Activated naive CD4-positive, alpha-beta T cell treated with Interleukin-2 at 50 U/mL for 16 hours (primary cell): ENCODE measurements at places on chromosomes 16 and 17.

DNA sequence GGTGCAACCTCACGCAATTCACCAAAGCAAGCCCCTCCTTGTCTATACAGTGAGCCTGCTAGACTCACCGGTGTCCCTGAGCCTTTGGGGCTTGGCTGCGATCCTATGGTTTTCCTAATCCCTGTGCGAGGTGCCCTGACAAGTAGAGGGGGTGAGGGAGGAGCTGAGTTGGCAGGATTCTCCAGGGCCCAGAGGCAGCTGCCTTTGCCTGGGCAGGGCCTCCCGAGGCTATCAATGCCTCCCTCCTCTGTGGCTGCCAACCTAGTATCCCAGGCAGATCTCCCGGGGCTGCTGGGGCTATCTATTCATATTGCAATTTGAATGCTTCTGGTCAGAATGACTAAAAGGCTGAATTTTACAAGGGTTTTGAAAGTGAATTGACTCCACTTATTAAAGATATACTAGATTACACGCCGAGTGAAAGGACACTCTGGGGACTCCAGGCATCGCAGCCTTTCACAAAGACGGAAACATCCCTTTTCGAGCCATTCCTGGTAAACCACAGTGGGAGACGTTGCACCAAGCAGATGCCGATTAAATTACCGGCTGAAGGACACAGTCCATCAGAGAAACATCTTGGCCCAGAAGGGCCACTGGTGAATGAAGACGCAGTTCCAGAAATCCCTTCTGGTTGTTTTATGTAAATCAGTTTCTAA is 11.3 kb upstream of the PITPNM3 start:
- DNase-seq, result no peak

DNA sequence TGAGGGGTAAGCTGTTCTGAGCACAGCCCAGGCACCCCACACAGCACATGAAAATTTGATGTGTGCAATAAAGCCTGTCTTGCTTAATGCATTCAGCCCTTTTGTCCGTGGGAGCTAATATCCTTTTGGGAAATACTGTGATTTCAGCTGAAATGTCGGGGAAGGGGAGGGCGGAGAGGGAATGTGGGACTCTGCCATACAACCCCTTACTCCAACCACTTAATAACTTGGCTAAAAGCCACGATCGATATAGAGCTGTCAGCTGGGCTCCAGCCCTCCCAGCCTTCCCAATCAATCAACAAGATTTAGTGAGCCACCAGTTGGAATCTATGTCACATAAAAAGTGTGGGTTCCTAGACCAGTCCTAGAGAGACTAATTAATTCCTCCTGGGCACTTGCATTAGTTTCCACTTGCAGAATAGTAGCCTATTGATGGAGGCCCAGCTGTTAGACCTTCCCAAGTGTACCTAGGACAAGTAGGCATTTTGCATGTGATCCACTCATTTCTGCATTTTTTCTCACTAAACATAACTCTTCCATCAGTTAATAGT is 82.7 kb upstream of the PIRT start:
- no peak for DNase-seq

- peak; percentile 69 for DNase-seq
Observed at GRCh38 chr17:29588562-29589411, 661 bp downstream of the GIT1 start.

DNA sequence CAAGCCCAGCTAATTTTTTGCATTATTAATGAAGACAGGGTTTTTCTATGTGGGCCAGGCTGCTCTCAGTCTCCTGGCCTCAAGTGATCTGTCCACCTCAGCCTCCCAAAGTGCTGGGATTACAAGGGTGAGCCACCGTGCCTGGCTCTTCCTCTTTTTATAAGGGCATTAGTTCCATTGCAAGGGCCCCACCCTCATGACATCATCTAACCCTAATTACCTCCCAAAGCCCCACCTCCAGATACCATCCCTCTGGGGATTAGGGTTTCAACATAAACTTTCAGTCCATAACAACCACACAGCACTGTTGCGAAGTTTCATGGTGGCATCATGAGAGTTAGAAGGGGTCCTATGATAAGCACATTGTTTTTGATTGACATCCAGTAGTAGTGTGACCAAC is 277.7 kb downstream of the GRIN2A start:
- no peak for DNase-seq

GRCh38 chr16:51085271-51085670 is 65.8 kb downstream of the SALL1 start:
- no peak for DNase-seq

DNA sequence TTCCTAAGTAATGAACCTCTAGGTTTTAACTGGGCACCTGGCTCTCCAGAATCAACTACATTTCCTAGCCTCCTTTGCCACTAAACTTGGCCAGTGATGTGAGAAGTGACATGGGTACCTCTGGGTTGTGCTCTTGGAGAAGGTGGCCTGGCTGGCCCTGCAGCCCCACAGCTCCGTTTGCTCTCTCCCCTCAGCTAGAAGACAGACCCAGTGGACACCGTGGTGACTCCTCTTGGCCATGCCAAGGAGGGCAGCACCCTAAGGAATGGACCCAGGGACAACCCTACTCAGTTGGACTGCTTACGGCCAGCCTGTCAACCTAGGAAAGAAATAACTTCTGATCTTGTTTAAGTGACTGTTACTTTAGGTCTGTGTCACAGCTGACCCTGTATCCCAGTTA is 151.4 kb downstream of the TMEM132E start:
- DNase-seq, result no peak

DNA sequence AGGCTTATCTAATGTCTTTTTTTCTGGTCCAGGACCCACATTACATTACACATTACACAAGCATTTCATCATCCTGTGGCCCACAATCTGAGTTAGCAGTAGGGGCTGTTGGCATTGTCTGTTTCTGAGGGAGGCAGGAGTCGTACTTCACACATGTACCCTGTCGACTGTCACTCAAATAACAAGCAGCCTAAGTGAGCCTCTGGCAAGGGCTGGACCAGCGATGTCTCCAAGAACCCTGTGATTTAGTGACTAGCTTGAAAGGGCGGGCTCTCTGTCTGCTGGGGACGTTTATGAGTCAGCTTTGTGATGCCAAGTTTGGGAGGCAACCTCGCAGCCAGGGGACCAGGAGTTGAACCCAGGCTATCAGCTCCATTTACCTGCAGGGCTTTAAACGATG is 251.4 kb downstream of the HS3ST3B1 start:
- no peak for DNase-seq

- DNase-seq, result no peak
Observed at GRCh38 chr17:973053-973452, 6.5 kb downstream of the NXN start.

GRCh38 chr17:80252871-80253270 is 7.8 kb upstream of the RNF213 start:
- peak; percentile 88 for DNase-seq

DNA sequence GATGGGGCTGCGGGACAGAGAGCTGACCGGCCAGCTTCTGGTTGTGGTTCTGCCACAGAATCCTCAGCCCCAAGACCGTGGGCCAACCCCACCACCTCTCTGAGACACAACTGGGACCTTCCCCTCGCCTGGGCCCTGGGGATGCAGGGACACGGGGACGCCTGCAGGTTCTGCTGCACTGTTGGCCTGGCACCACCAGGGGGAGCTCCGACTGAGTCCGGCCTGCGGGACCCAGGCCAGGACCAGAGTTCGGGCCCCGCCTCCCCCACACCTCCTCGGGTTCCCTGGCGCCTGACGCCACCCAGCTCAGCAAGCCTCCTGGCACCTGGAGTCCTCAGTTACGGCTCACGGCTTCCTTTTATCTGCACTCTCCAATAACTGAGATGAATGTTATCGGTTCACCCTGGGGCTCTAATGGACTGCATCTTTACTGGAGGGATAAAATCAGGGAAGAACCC is 27.3 kb downstream of the TBC1D16 start:
- DNase-seq, result peak; percentile 81

- DNase-seq, result no peak
Observed at GRCh38 chr17:82445542-82445941, 5.0 kb downstream of the CYBC1 start.

GRCh38 chr17:7835814-7836595 is 2.0 kb downstream of the KDM6B start:
- DNase-seq, result peak; percentile 48

DNA sequence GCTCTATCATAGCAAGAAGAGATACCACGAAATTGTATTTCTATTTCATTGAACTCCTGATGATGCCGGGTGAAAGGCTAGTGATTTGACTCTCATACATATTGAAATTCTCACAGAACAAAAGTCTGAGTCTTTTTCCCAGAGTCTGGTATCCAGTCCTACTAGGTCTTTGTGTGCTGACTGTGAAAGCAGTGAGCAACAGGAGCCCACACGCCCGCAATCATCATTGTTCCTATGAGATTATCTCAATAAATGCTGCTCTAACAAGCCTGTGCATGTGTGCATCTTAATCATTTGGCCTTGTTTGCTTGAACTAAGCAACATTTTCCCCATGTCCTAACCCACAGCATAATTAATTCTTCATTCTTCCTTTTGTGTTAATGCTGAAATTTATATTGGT is 1466.0 kb downstream of the CDH11 start:
- DNase-seq, result no peak

DNA sequence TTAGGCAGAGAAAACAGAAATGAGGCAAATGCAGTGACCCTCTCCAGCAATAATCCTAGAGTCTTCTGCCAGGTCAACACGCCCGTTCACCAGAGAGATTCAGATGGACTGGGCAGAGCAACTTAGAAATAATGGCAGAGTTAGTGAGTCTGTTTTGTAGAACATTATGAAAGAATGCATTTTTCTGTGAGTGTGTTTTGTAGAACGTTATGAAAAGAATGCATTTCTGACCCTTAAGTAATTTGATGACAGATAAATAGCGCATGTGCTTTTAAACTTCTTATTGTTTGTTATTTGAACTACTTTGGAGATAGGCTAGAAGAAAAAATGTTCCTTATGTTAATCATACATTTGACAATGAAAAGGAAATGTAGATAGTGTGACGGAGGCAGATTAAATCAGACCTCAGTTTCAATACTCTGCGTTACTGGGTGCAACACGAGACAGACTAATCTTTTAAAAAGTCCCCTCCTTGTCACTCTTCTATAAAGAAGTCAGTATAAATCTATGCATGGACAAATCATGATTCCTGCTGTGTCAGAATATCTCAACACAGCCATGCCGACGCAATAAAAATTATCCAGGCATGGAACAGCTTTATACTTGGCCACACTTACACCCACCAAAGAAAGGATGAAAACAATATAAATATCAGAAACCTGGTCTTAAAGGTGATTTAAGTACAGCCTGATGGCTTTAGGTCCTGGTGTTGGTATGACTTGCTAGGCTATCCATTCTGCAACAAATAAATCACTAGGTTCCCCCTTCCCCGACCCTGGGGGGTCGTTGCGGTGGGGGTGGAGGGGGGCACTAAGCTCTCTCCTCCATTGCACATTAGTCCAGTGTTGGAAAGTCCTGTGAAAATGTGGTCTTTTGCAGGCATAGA is 47.8 kb downstream of the MARCHF10 start:
- no peak for DNase-seq

DNA sequence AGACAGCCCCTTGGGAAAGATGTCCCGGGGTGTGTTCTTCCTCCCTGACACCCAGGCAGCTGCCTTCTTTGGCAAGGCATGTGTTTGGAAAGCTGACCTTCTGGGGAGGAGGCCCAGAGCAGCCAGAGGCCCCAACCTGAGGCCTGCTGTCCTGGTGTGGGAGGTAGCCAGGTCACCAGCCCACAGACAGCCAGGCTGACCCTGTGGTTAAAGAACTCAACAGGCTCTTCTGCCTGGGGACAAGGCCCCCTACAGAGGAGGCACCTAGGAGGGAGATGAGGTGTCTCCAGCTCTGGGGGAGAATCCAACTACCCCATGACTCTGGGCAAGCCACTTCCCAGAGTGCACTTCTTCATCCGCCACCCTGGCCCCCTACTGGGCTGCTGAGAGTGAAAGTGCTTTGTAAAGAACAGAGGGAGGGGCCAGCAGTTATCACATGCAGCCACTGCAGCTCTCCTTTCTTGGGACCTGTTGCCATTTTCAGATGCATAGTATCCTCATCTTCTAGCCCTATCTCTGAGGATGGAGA is 13.1 kb upstream of the SREBF1 start:
- peak; percentile 61 for DNase-seq

- no peak for DNase-seq
Observed at GRCh38 chr16:49116873-49117272, 164.8 kb downstream of the CBLN1 start.

- no peak for DNase-seq
Observed at GRCh38 chr16:82560805-82561325, 65.9 kb upstream of the CDH13 start.

DNA sequence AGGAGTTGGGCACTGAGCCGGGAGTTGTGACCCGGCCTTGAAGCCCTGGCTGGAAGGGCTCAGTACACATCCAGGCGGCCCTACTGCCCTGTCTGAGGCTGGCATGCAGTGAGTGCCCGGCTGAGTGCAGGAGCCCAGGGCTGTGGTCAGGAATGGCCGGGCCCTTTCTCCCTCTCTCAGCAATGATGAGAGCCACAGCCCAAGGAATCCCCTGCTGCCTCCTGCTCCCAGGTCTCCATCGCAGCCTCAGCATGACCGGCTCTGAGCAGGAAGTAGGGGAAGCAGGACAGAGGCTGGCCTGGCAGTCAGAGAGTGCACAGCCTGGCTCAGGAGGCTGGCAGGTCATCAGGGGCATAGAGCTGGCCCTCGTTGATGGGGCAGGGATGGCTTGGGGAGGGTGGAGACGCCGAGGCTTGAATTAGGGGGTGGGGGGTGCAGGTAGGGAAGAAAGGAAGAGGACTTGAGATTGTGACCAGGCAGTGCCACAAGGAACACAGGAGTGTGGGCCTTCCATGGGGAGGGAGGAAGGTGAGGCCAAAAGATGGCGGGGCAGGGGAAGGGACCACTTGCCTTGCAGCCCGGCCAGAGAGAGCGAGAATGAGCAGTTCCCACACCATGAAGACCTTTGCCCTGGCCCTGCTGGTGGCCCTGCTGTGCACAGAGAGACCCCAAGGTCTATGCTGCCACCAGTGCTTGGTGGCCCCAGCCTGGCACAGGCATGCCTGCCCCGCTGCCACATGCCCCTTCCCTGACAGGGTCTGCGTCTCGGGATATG is 32.1 kb upstream of the KRT17 start:
- no peak for DNase-seq

GRCh38 chr16:86293906-86294305 is 216.4 kb upstream of the FOXF1 start:
- DNase-seq, result no peak

DNA sequence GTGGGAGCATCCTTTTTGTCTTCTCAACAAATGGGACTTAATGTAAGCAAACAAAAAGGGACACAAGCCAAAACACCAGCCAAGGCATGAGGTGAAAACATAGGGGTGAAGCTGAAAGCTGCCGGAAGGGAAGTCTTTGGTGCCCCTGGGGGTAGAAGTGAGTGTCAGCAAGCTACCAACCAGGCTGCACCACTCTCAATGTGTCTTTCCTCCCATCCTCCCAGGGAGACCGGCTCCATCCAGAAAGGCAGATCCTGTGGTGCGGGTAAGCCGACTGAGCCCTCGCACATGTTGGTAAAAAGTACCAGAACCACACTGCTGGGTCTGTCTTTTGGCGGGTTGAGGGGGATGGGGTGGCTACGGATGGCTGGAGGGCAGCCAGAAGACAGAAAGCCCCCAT is 52.0 kb upstream of the SREBF1 start:
- no peak for DNase-seq

- DNase-seq, result no peak
Observed at GRCh38 chr17:83067071-83067717, 12.2 kb upstream of the METRNL start.

GRCh38 chr17:22435231-22435974 is 743.1 kb downstream of the KCNJ18 start:
- no peak for DNase-seq

GRCh38 chr17:50631195-50631907 is 3.3 kb upstream of the ABCC3 start:
- no peak for DNase-seq
